Nasal cavity respiratory epithelium epithelial cell of viscerocranial mucosa (primary cell): ENCODE measurements at places on chromosomes 5 and 9. TPM values are rescaled to one million over a fixed set of nuclear protein-coding genes. Genes with fewer than 3 reads are reported as not detected.

SLC1A3 gene
- total RNA-seq, result 13.0 and 16.9 TPM in 2 replicates

TLR4 gene
- total RNA-seq, result under 0.01 and 0.50 TPM in 2 replicates

CCDC192 gene
- not detected in 2 replicates for total RNA-seq

BAAT gene
- under 0.01 and 0.07 TPM in 2 replicates for total RNA-seq

CDH18 gene
- total RNA-seq, result under 0.01 TPM in 1 of 2 replicates, not detected in the other

NELFB gene
- 54.0 and 66.1 TPM in 2 replicates for total RNA-seq

TRUB2 gene
- total RNA-seq, result 17.9 and 25.6 TPM in 2 replicates

MTMR12 gene
- total RNA-seq, result 20.5 and 25.2 TPM in 2 replicates
